ENCODE measurements at places on chromosomes 12 and 14.
A peak's percentile ranks its signal among the peaks of the same experiment; 100 is the strongest.

GRCh38 chr12:115296613-115297198, 612.7 kb upstream of the TBX3 start:
- no peak for DNase-seq

DNA sequence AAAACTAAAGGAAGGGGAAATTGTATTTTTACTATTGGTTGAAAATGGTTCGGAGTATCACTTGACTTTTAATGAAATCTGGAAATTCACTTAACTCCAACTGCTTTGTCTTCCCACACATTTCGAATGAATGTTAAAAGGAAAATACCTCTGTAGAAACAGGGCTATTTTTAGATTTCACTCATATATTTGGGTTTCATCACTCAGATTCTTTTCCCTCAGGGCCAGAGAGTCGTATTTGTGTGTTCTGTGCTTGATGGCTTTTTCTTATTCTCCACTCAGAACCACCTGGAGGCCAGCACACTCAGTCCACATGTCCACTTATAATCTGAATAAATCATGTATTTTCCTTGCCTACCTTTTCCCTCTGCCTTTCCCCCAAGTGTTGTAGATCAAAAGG, 40.0 kb downstream of the DAAM1 start:
- no peak for DNase-seq

- no peak for DNase-seq
These were observed 247.6 kb downstream of the RPAP3 start for GRCh38 chr12:47458279-47458678.

GRCh38 chr12:74646831-74647230, 109.2 kb downstream of the ATXN7L3B start:
- DNase-seq = no peak

GRCh38 chr12:98671459-98671858, 26.4 kb downstream of the APAF1 start:
- no peak for DNase-seq

DNA sequence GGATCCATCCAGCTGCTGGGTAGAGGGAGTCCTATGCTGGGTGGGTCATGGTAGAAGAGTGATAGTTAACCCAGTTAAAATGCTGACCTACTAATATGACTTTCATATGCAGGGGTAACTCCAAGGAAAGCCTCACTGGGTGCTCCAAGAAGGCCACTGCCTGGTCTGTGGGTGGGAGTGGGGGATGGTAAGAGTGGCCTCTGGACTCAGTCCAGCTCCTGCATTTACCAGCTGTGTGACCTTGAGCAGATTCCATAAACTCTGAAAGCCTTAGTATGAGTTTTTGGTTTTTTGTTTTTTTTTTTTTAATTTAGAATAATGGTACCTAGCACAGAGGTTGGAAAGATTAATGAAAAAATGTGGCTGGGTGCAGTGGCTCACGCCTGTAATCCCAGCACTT, 51.6 kb downstream of the ARF6 start:
- DNase-seq = no peak

- DNase-seq = no peak
These were observed at the start of gene NPAS3 for GRCh38 chr14:32938719-32939253. Gene NPAS3, plus strand, starts transcription at chr14:32938879.

DNA sequence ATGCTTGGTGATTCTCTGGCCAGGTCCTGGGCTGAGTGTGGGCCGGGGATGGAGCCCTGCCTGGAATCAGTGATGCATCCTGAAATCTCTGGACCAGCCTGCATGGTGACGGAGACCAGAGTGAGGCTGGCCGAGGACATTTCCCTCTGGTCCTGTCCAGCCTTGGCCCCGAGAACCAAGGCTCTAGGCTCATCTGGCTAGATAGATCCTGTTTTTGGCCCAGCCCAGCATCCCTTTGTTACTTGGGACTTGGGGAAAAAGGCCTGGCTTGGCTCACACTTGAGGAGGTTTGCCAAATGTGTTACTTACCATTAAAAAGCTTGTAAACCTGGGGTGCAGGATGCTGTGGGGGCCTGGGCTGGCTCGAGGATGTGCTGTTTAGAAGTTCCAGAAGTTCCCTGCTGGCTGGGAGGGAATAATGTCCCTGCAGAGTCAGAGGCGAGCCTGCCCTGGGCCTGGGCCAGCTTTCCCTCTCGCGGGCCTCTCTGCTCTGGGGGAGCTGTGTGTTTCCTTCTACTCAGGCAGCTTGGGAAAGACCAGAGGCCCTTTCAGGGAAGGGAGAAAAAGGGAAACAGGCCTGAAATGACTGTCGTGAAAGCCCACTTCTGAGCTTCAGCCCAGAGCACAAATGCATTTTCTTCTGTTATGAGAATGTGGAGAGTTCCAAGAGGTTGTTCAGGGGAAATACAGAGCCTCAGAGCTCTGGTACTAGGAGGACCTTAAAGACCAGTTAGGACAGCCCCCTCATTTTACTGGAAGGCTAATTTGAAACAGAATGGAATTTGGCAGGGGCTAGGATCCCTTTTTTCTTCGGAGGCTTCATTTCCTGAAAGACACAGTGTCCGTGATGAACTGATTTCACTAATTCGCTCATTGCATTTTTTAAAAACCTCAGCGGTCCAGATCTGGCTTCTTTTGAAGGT, 47.2 kb upstream of the CTDSP2 start:
- peak; percentile 91 for DNase-seq

- DNase-seq = peak; percentile 47
These were observed at the start of the genes BAG5 and COA8 for GRCh38 chr14:103562429-103563225. Gene BAG5, minus strand, starts transcription at chr14:103562657. Its CDS starts 1,493 bp downstream, at chr14:103561164. Gene COA8, plus strand, starts transcription at chr14:103562960. Its CDS starts 42 bp downstream, at chr14:103563002.

GRCh38 chr12:55925870-55926737, 1.6 kb downstream of the PYM1 start:
- DNase-seq = no peak

DNA sequence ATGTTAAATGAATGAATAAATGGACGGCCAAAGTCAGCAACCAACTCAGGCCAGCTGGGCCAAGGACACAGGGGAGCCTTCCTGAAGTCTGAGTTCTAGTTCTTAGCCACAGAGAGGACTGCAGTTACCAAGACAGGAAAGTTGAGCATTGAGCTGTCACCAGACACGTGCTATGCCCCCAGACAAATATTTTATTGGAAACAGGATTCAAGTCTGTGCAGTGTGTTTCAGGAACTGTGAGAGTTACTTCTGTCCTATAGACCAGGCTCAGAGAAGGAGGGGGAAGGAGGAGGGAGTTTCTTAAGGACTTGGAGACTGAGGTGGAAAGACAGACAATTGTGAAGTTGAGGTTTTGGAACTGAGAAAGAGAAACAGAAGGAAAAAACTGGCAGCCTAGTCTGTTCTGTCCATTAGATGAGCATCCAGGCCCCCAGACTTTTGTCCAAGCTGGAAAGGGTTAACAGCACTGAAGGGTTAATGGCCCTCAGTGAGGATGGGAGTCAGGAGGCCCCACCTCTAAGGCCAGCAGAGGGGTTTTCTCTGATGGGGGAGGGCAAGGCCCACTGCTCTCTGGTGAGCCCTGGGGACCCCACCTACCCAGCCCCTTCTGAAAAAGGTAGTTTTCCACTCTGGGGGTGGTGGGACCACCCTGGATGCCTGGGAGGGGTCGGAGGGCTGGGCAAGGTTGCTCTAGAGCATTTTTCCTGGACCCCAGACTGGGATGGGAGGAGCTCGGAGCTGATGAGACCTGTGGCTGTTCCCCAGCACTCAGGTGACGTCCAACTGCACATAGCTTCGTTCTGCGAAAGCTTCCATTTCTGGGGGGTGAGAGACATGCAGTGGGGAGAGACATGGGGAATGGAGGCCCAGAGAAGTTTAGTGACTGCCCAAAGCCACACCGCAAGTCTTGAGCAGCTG, 6.9 kb upstream of the CMKLR1 start:
- no peak for DNase-seq

DNA sequence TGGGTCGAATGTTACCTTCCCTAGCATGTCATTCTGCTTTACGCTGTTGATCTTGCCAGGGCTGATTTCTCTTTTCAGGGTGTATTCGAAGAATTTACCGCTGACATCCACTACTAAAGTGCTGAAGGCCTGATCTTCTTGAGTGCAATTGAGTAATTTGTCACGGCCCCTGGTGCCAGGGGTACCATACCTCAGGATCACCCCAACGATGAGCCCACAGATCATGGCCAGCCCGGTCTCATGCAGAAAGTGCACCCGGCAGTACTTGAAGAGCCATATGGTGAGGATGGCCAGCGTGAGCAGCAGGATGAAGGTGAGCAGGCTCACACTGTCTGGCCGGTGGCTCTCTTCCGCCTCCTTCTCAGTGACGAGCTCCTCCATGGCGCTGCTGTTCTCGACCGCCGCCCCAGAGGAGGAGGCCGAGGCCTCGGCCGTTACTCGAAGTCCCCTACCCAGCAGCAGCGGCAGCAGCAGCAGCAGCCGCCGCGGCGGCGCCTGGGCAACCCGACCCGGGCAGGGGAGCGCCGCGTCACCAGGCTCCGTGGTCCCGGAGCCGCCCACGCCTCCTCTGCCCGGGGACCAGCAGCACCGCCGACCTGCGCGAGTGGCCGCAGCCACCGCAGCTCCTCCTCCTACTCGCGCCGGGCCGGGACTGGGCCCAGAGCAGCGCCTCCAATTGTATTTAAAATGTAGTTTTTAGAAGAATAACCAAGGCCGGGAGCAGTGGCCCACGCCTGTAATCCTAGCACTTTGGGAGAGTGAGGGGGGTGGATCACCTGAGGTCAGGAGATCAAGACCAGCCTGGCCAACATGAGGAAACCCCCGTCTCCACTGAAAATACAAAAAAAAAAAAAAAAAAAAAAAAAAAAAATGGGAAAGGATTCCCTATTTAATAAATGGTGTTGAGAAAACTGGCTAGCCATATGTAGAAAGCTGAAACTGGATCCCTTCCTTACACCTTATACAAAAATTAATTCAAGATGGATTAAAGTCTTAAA, 58.5 kb upstream of the TMPO start:
- no peak for DNase-seq

- no peak for DNase-seq
These were observed 16.0 kb downstream of the CERS5 start for GRCh38 chr12:50151047-50151687.

DNA sequence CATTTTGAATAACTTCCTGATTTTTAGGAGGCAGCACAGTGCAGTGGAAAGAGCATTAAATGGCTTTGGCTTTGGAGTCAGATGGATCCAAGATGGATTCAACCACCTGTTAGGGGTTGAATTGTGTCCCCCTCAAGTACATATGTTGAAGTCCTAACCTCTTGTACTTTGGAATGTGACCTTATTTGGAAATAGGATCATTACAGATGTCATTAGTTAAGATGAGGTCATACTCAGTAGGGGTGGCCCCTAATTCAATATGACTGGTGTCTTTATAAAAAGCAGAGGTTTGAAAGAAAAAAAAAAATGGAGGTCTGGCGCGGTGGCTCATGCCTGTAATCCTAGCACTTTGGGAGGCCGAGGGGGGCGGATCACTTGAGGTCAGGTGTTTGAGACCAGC, 18.8 kb downstream of the ATP5MC2 start:
- no peak for DNase-seq

- no peak for DNase-seq
These were observed 7.1 kb downstream of the NT5DC3 start for GRCh38 chr12:103833891-103834290.

DNA sequence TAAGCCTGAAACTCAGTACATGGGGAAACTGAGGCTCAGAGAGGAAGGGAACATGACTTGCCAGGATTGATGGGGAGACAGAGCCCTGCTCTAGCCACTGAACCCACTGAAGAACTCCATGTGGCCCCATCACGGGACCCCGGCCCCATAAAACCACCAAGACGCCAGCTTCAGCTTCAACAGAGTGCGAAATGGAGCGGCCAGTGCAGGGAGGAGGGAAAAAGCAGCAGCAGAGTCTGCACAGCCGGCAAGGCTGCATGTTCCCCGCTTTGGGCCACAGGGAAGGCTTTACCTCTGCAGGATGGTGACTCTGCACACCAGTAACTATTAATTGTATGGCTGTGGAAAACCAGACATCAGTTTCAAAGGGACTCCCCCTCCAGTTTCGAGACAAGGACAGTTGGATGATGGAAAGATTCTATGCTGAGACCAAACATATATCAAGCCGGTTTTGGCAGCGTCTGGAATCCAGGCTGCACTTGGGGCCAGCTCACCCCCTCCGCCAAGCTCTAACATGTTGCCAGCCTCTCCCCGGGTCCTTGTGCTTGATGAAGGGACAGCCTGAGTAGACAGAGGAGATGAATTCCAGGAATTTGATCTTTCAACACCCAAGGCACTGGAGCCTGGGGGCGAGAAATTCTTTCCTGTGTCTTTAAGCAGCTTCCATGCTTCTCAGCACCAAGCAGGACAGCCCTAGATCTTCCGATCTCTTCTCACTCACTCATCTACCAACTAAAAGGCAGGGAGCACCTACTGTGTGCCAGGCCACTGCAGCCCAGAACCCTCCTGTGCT, 55.7 kb upstream of the BCL11B start:
- no peak for DNase-seq

GRCh38 chr12:48932878-48933277, 7.6 kb upstream of the FKBP11 start:
- no peak for DNase-seq

- DNase-seq = no peak
These were observed 734 bp downstream of the FIGNL2 start for GRCh38 chr12:51847643-51848325.

- DNase-seq = no peak
These were observed 22.1 kb downstream of the PSMC1 start for GRCh38 chr14:90278199-90279175.

- no peak for DNase-seq
These were observed 60.3 kb downstream of the RIN3 start for GRCh38 chr14:92573761-92574498.

DNA sequence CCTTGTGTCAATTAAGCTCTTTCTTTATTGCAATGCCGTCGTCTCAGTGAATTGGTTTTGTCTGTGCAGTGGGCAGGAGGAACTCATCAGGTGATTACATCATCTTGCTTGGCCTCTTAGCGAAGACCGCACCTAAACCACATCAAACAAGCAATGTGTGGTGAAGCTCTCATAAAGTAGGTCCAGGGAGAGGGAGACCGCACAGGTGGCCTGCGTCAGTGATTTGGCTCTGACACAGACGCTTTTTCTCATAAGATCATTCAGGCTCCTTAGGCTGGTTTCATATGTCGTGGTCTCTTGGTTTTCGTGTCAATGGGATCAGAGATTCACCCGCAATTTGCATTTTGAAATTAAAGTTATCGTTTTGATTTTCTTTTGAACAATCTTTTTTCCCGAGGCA, 6.7 kb upstream of the TESC start:
- no peak for DNase-seq

DNA sequence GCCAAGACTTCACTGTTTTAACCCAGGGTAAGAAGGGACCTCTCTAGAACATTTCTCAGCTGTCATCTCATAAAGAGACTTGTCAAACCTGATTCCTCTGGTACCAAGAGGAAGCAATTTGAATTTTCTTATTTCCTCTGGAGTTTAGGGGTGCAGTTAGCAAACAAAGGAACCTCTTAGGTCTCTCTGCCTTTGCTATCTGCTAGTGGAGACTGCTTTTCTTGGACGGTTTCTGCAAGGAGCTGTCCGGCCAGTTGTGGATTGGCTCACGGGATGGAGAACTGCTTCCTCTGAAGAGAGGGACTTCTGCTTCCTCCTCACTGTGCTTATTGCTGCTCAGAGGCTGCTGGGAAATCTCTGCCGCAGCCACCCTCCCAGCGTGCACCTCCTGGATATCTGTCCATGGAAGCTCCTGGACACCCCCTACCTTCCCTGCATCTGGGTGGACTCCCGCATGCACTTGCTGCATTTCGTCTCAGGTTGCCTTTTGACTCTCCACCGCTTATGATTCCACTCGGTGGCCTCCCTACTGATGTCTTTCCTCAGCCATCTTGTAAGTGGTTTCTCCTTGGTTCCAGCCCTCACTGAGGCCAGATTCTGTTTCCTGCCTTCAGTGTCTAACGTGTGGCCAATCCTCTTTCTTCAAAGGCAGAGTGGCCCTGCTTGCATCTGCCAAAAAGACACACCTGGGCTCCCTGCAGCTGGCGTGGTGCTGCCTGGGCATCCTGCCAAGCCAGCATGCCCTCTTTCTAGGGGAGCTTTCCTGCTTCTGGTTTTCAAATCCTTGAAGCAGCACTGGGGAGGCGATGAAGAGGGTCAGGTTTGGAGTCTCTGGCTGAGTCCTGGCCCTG, 187.3 kb downstream of the CHST11 start:
- DNase-seq = no peak
